ENCODE measurements at places on chromosomes 3 and 15. TPM values are rescaled to one million over a fixed set of nuclear protein-coding genes. Genes with fewer than 3 reads are reported as not detected.

GRCh38 chr3:45544024-45544716 lies 50.4 kb upstream of the LIMD1 start:
- DNase-seq, result peak; percentile 17

DNA sequence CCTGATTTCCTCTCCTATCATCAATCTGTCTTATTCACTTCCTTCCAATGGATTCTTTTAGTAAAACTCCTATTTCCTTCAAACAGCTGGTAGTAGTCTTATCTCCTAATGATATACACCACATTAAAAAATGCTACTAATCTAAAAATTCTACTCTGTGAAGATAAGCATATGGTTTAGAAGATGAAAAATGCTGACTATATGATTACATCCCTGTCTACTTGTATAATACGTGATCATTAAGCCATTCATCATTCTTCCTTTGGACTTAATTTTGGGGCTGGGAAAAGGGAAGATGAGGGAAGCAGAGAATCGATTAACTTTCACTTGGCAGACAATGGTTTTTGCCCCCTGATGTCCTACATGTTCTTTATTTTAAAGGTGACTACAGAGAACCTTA lies 453.1 kb downstream of the NSUN3 start:
- DNase-seq, result no peak

- no peak for DNase-seq
These were observed 8.7 kb upstream of the ZNF774 start for GRCh38 chr15:90343302-90343790.

Gene ARID3B
- total RNA-seq, result 5.6 TPM

Measured in ureter (tissue), 1 donor.